ENCODE measurements at places on chromosomes 3 and 15.

DNA sequence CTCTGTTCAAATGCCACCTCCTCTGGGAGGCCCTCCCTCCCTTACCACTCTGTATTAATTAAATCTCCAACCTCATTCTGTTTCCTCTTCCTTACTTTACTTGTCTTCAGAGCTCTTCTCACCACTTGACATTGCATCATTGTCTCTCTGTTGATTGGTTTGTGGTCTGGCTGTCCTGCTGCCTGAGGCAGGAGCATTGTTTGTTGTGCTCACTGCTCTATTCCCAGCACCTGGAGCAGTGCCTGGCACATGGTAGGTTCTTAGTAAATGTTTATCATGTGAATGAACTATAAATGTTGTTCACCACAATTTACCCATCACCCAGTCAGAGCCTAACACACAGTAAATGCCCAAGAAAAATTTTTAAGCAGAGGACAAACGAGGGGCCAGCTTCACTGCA is 6.7 kb upstream of the BFSP2 start:
- no peak for DNase-seq

DNA sequence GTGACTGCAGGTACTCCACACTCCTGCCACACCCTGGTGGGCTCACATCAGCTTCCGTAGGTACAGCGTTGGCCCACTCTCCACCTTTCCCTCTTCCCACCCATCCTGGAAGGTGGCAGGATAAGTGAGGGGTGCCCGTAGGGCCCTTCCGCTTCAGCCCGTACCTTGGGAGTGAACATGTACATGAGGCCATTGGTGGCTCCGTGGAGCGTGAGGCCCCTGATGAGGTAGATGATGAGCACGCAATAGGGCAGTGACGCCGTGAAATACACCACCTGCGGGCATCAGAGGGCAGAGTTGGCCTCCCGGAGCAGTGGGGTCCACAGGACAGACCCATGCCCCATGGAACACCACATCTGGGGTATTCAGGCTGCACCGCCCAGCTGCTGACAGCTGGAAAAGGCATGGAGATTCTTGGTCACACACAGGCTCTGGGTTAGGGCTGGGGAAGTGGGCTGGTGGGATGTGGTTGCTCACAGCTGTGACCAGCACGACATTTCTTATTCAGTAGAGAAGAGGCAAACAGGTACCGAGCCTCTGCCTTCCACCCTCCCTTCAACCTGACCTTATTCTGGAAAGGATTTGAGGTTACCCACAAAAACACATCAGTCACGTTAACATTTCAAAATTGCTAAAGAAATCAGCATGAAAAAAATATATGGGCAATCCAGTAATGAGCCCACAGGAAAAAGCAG is 23.8 kb downstream of the SLC6A20 start:
- DNase-seq: no peak

DNA sequence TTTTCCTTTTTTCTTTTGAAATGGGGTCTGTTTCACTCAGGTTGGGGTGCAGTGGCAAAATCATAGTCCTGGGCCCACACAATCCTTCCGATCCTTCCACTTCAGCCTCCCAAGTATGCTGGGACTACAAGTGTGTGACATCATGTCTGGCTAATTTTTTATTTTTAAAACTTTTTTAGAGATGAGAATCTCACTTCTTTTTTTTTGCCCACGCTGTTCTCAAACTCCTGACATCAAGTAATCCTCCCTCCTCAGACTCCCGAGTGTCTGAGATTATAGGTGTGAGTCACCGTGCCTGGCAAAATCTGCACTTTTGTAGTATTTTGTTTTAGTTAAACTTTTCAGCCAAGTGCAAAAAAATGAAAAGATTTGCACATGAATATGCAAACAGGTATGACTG is 171.0 kb downstream of the FNDC3B start:
- no peak for DNase-seq

DNA sequence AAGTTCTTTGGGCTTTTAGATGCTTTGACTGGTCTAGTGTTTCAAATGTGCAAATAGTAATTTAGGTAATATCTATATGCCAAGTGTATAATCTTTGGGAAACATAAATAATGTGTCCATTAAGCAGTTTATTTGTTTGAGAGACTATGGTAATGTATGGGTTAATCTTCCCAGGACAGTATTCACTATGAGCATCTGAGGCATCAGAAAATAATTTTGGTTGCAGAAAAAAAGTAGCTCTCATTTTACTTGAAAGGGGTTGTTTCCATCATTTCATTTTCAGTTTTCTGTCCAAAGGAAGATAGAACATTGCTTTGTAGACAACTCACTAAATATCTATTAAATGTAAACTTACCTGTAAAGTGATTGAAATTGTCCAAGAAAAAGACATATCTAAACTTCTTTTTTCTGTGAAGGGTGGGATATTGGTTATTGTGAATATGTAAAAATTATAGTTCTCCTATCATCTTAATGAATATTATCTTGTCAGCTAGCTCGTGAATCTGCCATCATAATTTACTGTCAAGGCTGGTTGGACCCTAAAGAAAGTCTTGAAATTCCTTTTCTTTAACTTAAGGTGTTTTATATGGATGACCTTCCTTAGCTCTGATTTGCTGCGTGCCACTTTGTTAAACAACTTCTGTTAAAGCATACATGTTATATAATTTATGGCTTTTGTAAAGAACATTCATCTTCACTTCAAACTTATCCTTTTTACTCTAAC is 108.8 kb downstream of the EPHA3 start:
- no peak for DNase-seq

GRCh38 chr3:128884992-128885391 is 5.6 kb downstream of the ACAD9 start:
- DNase-seq: no peak

GRCh38 chr15:58605931-58606530 is 143.5 kb downstream of the ADAM10 start:
- DNase-seq: no peak

DNA sequence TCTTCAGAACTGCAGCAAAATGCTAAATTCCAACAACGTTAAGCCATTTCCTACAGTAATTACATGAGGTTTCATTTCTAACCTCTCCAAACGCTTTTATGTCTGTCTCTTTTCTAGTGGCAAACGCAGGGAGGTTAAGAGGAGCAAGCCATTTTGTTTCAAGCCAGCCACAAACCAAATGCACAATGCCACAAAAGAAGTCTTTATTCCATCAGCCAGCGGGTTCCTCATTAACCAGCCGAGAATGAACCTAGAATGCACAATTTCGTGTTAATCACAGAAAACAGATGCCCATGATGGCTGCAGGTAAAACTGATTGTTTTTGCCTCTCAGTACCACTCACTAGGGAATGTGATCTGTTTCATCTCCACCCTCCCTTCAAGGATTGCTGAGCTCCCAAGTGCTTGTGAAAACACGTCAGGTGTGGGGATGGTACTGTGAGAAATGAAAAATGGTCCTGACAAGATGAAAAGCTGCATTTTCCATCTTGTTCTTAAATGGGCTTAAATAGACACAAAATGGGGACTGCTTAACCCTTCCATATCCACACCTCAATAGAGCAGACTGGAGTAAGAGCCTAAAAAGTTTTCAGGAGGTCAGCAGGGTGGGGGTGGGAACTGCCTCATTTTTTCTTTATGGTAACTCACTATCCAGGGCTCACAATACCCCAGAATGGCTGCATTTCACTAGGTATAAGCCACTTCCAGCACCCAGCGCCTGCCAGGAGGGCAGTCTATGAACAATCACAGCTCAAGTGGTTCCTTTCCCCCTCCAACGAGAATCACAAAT is 277.1 kb downstream of the MAGI1 start:
- DNase-seq: no peak

- DNase-seq: no peak
Observed at GRCh38 chr3:29354894-29355293, 74.0 kb downstream of the RBMS3 start.

- DNase-seq: no peak
Observed at GRCh38 chr3:66342717-66343356, 122.0 kb downstream of the SLC25A26 start.

DNA sequence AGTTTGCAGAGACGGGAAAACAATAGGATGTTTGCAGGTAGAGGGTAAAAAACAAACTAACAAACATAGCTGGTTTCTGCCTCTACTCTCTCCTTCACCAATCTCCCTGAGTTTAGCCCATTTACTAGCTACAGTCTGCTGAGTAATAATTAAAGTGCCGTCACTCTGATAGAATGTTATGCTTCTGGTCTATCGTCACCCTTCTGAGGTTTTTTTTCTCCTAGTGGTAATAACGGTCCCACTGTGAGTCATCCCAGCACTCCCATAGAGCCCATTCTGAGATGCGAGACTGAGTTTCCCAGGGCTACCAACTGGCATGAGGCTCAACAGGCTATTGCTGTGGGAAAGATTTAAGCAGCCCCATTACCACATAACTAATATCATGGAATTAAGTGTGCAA is 56.4 kb downstream of the PLAAT1 start:
- no peak for DNase-seq

GRCh38 chr15:50135031-50135551 is 16.1 kb upstream of the ATP8B4 start:
- DNase-seq: no peak

DNA sequence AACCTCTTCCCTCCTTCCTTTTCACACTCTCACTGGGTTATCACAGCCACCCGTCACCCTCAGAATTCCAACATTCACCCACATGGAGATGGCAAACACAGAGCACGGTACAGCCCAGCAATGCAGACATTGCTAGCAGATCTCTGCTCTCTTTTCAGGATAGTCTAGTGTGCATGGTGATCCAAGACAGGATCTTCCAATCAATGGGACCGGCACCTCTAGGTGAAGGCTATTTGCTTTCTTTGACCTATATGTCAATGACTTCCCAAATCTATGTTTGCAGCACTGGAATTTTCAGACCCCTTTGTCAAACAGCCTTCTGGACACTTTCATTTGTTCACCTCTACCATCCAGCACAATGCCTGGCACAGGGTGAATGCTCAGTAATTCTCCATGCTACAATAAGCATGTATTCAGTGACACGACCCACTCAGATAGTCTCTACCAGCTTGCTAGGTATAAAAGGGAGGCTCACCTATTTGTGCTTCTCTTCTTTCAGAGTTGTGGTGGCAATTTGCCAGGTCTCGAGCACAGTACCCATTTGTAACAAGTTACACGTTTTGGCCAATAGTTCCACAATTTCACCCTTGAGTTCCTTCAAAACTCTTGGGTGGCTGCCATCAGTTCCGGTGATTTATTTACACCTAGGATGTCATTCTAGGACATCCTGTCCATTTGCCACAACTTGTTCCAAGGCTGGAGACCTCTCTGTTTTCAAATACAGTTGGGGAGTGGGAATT is 279.1 kb upstream of the ICE2 start:
- no peak for DNase-seq

GRCh38 chr15:63351170-63351569 is 30.5 kb downstream of the CA12 start:
- no peak for DNase-seq

- no peak for DNase-seq
Observed at GRCh38 chr3:46972396-46972795, 4.1 kb downstream of the CCDC12 start.

DNA sequence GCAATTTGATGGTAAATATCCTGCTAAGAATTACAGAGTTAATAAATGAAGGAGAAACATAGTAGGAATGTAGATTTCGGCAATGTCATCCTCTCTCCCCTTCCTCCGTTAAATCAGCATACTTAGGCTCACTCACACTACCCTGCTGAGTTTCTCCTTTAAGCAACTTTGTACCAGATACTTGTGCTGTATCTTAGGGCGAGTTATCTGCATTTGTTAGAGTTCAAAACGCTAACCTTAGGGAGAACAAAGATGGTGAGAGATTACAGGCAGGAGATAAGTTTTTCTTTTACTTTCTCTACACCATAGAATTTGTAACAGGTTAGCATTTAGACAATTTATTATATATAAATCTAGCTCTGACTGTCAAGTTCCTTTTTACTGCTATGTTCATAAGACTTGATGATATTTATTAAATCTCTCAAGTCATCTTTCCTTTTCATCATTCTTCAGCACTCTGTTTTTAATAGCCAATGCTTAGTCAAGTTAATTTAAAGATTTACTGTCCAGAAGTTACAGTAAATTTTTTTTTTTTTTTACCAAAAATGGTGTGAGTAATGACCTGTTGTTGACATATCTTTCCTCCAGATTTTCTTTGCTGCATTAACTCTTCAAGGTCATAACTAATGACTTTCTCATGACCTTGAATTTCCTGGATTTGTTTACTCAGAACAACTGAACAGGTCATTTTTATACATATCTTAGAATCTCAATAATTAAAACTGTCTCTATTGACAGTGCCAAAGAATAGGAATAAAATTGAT is 22.2 kb downstream of the SUCNR1 start:
- no peak for DNase-seq

DNA sequence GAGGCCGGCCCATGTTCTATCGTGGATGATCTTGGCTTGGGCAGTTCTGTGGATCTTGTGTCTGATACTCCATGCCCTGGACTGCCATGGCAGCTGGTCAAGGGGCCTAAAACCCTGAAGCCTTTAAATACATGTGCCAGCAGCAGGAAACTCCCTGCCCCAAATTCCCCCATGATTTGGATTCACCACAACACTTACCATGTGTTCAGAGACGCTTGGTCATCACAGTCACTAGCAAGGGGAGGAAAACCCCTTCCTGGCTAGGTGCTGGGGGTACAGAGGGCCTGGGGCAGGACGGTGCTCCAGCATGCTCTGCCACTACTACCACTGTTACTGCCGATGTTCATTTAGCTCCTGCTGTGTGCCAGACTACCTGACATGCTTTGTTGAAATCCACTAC is 94.4 kb downstream of the DNAJB8 start:
- DNase-seq: no peak

DNA sequence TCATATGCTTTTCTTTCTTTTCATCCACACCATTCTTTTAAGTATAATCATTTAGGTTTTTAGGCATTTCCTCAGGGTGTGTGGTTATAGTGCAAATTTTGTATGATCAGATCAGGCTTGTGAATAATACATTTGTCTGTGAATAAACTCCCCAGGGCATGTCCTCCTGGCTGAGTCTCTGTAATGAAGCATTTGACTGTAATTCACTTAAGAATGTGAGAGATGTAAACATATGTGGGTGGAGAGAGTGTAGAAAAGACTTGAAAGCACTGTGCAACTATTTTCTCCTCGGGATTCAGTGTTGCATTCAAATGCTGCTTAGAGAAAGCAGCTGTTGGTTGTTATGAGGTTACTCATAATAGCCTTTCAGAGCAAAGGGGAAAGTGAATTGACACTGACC is 996.5 kb downstream of the TUSC7 start:
- DNase-seq: peak; percentile 74
